Caco-2 (cell line): ENCODE measurements at places on chromosomes 12 and 14. TPM values are rescaled to one million over a fixed set of nuclear protein-coding genes. Genes with fewer than 3 reads are reported as not detected.

The CFAP54 gene
- total RNA-seq = 0.12 and 0.14 TPM in 2 replicates

The SDS gene
- total RNA-seq = not detected in 2 replicates

The ANO2 gene
- 0.63 and 0.68 TPM in 2 replicates for total RNA-seq

The JPH4 gene
- not detected in 2 replicates for total RNA-seq

The TIMELESS gene
- total RNA-seq = 40.1 and 43.2 TPM in 2 replicates

The KRT72 gene
- not detected in 2 replicates for total RNA-seq

The SPTB gene
- 1.6 and 1.7 TPM in 2 replicates for total RNA-seq

The DPPA3 gene
- total RNA-seq = 31.8 and 40.0 TPM in 2 replicates

The TPPP2 gene
- total RNA-seq = not detected in 2 replicates

The GPR84 gene
- total RNA-seq = not detected in 2 replicates

The TPCN1 gene
- 54.4 and 55.9 TPM in 2 replicates for total RNA-seq

The CD27 gene
- total RNA-seq = not detected in 2 replicates

The TFCP2 gene
- total RNA-seq = 51.4 and 52.6 TPM in 2 replicates

The STAB2 gene
- 0.25 TPM in 1 of 2 replicates, not detected in the other for total RNA-seq

The ESR2 gene
- total RNA-seq = 0.19 and 0.23 TPM in 2 replicates

The AVPR1A gene
- total RNA-seq = not detected in 2 replicates

The CLEC7A gene
- total RNA-seq = not detected in 2 replicates

The ESPL1 gene
- 32.3 and 34.9 TPM in 2 replicates for total RNA-seq

The SLC39A5 gene
- total RNA-seq = 83.1 and 110 TPM in 2 replicates

The INHBC gene
- not detected in 2 replicates for total RNA-seq

GRCh38 chr12:96751626-96752025 lies 155.4 kb upstream of the NEDD1 start:
- no peak for DNase-seq

DNA sequence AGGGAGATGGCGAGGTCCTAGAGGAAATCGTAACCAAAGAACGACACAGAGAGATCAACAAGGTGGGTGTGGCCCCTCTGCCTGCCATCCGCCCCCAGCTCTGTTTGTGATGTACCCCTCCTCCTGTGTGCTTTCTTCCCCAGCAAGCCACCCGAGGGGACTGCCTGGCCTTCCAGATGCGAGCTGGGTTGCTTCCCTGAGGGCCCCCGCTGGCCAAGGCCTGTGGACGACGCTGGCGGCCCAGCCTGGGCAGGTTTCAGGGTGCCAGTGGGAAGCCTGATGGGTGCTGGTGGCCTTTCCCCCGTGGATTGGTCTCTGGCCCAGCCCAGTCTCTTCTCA lies 2.0 kb downstream of the ARL6IP4 start:
- no peak for DNase-seq

DNA sequence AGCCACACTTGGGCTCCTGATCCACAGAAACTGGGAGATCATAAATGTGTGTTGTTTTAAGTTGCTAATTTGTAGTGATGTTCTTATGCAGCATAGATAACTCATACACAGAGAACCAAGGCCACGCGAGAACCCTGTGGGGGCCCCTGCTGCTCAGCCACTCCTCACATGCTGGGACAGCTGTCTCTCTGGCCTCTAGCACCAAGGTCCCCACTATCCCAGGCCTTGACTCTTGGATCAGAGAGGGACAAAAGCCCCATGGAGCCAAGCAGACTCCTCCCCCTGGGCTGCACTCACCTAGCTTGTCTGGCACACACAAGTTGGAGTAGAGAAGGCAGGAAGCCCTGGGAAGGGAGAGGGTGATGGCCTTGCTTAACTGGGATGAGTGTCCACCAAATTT lies 11.3 kb downstream of the PLD4 start:
- no peak for DNase-seq

DNA sequence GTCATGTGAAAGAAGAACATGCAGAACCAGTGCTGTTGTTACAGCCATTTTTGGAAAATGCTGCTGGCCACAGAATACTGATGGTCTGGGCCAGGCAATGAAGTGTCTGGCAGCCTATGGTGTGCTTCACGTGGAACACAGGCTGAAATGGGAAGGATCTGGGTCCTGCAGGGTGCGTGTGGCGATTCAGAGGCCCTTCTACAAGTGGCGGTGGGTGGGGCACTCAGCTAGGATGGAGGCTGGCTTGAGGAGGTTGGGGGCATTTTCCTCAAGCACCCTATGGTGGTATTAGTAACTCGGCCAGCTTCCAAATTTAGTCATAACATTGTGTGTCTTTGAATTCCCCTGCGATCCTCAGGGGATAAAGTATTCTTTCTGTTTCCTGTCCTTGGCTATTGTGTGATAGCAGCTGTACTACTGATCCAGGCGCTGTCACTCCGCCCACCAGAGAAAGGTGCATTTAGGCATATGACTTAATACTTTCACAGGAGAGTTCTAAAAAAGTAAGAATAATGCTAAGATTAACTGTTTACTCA lies 9.2 kb upstream of the RAD52 start:
- DNase-seq = no peak

DNA sequence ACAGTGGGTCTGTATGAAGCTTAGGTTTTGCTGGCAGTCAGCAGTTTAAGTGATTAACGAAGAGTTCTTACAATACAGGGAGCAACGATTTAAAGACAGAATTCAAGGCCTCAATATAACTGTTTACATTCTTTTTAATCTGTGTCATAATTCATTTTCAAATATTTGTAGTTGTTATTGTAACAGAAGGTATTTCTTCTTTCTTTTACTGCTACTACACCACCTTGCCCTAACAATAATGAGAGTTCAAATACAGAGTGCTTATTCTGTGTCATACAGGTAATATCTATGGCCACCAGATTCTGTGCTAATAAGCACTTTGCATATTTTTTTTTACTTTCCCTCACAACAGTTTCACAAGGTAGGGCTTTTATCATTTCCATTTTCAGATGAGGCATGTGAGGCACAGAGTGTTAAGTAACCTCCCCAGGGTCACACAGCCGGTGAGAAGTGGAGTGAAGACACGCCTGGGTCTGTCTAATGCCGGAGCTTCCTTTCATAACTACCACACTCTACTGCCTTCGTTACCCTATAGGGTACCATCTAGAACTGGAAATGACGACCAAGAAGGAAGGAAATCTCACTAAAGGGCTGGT lies 81.9 kb downstream of the PELI2 start:
- DNase-seq = no peak

DNA sequence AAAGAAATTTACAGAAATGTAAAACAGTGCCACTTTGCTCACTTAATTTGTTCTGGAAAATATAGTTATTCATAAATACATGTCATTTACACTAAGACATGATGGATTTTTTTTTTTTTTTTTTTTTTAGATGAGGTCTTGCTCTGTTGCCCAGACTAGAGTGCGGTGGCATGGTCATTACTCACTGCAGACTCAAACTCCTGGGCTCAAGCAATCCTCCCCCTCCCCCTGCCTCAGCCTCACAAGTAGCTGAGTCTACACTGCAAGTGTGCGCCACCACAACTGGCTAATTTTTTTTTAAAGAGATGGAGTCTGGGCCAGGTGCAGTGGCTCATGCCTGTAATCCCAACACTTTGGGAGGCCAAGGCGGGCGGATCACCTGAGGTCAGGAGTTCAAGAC lies 101.2 kb downstream of the PPP2R5C start:
- no peak for DNase-seq

DNA sequence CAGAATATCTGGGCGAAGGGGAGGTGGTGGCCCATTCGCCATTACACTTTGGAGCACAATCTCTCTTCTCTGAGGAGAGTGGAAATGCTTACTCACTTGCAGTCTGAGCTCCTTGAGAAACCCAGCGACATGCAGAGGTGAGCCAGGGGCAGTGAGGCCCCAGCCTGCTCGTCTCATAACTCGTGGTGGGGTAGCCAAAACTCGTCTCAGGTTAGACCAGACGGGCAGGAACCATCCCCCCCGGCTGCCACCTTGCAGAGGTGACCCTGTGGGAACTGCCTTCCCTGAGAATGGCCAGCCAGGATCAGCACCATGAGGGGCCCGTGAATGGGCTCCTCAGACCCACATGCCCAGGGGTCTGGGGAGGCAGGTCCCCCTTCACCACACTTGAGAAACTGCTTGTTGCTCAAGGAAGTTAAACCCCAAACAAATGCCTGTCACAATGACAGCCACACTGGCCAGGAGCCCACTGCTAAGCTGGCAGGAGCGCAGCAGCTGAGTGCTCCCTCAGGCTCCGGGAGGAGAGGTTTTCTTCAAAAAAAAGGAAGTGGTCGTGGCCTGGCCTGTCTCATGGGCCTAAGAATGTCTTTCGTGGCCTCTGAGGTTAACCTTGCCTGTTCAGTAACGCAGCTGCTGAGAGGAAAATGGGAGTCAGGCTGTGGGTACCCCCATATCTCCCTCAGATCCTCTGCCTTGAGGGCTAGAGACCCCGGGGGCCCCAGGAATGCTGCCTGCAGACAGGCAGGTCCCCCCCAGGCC lies 9.2 kb upstream of the ALDH2 start:
- no peak for DNase-seq

DNA sequence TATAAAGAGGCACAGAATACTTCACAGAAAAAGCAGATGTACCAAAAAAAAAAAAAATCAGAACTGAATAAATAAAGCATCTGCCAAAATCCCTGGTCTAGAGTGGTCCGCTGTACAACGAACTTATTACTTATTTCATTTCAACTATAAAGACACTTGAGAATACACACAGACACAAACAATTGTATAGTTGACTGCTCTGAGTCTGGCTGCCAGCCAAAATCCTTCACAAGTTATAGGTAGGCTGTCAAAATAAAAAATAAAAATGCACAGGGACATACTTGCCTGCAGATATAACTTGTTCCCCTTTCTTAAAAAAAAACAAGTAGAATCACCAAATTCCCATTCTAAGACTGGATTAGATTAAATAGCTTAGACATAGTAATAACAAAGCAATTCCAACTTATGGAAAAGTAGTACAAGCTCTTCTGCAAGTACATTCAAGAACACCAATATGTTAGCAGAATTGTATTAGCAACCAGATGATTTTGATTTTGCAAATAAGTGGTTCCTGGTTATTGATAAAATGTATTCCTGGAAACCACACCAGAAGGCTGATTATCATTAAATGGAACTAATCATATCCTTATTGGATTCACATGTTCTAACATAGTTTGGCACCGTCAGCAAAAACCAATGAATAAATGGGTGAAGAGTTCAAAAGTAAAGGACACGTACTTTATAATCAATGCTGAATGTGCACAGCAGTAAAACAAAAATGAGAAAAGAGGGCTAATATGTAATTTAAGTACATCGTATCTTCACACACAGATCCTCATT lies 248.5 kb downstream of the NELL2 start:
- DNase-seq = no peak

DNA sequence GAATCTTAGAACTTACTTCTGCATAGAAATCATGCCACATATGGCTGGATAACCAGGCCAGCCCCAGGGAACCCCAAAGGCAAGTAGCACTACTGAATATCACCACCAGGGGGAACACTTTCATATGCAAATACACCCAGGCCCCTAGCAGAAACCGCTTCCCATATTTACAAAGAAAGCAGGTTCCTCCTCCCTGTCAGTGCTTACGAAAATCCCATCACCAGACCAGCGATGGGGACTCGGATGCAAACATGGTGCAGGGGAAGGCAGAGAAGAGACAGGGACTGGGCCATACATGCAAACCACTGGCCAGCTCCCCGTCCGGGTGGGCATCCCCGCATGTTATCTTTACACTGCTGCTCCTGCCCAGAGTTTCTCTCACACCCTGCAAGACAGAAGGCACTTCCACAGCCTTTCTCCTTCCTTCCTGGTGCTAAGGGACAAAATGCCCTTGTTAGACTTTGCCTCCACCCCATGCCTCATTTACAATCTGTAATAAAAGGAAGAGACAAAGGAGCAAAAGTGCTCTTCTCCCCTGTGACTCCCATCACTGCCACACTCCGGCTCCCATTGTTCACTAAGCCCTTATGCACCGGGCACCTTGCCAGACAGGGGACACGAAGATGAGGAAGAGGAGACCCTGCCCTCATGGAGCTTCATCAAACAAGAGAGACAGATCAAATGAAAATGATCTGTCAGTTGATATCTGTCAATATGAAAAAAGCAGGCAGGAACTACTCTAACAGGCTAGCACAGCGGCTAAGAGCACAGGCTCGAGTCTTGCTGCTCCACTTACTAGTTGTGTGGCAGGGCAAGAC lies 62.3 kb downstream of the PTPN21 start:
- DNase-seq = peak; percentile 88

DNA sequence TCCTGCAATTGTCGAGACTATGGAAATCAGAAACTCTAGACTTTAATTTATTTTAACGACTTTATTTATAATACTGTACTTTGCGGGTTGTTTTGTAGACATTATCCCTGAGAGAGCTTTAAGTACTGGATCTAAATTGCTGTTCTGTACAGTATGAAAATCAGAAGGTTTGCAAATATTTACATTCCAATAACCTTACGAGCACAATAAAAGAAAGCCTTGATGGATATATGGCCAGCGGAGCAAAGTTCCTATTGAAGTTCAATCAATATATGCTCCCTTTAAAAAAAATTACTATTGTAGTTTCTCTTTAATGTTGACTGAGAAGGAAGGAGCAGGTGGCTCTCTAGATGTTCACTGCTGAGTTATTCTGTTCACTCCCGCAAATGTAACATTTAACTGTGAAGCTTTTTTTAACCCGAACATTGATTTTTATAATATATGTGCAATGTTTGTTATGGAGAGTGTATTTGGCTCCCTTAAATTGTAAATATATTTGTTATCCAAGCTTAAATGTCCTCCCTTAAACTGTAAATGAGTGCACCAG lies 235.3 kb downstream of the PLCZ1 start:
- no peak for DNase-seq

DNA sequence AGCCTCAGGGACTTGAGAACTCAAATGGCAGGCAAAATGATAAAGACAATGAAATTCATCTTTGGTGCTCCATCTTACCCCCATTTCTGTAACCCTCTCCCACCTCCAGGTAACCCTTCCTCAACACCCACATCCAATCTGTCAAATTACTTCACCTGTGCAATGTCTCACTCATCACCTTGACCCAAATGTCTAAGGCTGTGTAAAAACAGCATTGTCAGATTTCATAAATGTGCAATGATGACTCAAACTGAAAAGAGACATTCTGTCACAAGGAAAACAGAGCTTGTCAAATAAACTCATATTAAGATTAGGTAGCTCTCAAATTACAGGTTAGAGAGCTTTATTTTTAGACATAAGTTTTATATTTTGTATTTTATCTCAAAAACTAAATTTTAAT lies 19.9 kb upstream of the COCH start:
- no peak for DNase-seq

GRCh38 chr12:16218234-16218633 lies 59.3 kb downstream of the SLC15A5 start:
- no peak for DNase-seq

- no peak for DNase-seq
Observed at GRCh38 chr14:105075379-105076295, 10.4 kb upstream of the GPR132 start.

GRCh38 chr12:130526813-130527212 lies 189.1 kb downstream of the PIWIL1 start:
- peak; percentile 72 for DNase-seq

GRCh38 chr12:55955800-55956508 lies 9.9 kb downstream of the PMEL start:
- peak; percentile 90 for DNase-seq

- no peak for DNase-seq
Observed at GRCh38 chr14:102902086-102902485, 20.4 kb upstream of the AMN start.

GRCh38 chr12:110304061-110304551 lies 23.1 kb downstream of the ATP2A2 start:
- DNase-seq = no peak

- no peak for DNase-seq
Observed at GRCh38 chr14:42475289-42475688, 868.6 kb downstream of the LRFN5 start.
